ENCODE measurements at places on chromosomes 6 and 20.

DNA sequence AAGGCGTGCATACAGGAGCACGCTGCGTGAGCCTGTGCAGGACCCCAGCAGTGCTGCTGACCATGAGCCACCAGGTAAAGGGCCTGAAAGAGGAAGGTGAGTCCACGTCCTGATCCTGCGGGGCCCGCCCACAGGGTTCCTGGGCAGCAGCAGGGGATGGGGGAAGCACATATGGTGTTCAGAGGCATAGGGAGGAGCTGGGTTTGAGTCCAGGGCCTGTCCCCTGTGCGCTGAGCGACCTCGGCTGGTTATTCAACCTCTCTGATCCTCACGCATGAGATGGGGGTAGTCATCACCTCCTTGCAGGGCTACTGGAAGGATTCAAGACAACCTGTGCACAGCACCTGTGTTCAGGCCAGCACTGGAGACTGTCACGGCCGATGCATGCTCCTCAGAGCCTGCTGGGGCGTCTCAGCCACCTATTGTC lies at the start of gene TMC2:
Gene TMC2 (plus strand): TSS at position 14 of the 427 bp plus-strand sequence. CDS start 49 bp downstream, at position 63.
- no peak for DNase-seq

- DNase-seq = peak; percentile 41
Observed at GRCh38 chr20:57391439-57392301, 474 bp downstream of the RBM38 start.

- DNase-seq = no peak
Observed at GRCh38 chr6:133289733-133290306, 48.7 kb downstream of the EYA4 start.

- no peak for DNase-seq
Observed at GRCh38 chr20:17654649-17655285, 27.3 kb downstream of the RRBP1 start.

GRCh38 chr6:134249239-134249758 lies 68.6 kb downstream of the SGK1 start:
- DNase-seq = no peak

GRCh38 chr6:160139420-160139851 lies 17.8 kb downstream of the SLC22A1 start:
- no peak for DNase-seq
